ENCODE measurements at places on chromosomes 16 and 17.

GRCh38 chr16:89122322-89122851 lies 28.7 kb downstream of the ACSF3 start:
- DNase-seq, result no peak

DNA sequence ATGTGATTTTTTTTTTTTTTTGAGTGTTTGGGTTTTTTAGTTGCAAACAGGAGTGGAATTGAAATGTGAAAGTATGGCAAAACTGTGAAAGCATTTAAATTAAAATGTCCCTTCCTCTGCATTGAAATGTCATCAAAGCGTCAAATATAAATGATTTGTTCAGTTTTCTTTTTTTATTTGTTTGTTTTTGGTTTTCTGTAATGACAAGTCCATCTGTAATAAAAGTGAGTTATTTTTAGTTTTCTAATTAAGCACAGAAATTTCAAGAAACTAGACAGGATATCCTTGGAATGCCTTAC lies 1.9 kb upstream of the TOB1 start:
- DNase-seq, result no peak

- DNase-seq, result peak; percentile 78
These were observed 28.0 kb downstream of the MRM1 start for GRCh38 chr17:36629252-36629847.

- no peak for DNase-seq
These were observed 14.0 kb downstream of the CA5A start for GRCh38 chr16:87922250-87922871.

- no peak for DNase-seq
These were observed 8.2 kb downstream of the GAS2L2 start for GRCh38 chr17:35744830-35745229.

DNA sequence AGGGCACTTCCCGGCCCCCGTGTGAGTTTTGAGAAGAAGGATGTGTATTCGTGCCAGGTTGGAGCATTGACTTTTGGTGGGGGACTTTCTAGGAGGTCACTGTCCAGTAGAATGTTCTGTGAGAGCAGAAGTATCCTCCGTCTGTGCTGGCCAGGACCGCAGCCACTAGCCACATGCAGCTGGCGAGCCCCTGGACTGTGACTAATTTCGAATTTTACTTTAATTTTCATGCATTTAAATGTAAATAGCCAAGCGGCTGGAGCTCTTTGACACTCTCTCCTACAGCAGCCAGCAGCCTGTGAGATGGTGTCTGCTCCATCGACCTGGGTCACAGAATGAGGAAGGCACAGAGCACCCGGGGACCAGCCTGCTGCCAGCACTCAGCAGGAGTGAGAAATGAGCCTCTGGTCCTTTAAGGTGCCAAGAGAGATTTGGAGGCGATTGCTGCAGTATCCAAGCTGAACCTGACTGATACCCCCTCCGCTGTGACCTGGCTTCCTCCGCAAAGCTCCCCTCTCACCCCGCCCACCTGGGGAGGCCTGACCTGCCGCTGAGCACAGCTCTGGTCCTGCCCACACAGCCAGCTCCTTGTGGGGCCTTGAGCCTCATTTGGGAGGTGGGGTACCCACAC lies 7.8 kb downstream of the ATP2A3 start:
- no peak for DNase-seq

GRCh38 chr17:67055041-67055443 lies 10.7 kb downstream of the CACNG1 start:
- DNase-seq, result no peak
